ENCODE measurements at places on chromosomes 6 and 20.

DNA sequence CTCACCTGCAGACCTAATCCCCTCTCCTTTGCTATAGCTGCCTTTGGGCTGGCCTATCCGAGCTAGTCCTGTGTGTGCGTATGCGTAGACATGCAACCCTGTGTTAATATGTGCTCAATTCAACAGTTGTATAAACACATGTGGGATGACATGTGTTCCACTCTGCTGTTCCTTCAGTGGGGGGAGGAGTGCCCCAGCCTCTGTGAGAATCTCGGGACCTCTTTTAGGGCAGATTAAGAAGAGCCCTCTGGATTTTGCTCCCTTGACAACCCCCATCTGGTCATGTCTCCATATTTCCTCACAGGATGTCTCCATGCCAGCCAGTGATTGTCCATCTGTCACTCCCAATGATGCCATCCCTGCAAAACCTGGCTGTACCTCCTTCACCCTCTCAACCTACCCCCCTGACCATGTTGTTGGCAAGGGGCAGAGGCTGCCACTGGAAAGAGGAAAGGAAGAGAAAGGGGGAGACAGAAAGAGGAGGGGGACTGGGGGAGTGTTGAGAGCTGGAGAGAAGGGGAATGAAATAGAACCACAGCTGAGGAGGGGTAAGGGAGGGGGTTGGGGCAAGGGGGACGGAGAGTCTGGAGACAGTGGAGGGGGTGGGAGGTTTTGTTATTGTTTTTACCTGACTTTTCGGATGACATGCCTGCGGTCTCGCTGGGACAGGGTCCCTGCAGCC lies 417 bp downstream of the PRRT1 start:
- DNase-seq, result no peak

GRCh38 chr6:82085701-82086100 lies 161.8 kb downstream of the IBTK start:
- no peak for DNase-seq

DNA sequence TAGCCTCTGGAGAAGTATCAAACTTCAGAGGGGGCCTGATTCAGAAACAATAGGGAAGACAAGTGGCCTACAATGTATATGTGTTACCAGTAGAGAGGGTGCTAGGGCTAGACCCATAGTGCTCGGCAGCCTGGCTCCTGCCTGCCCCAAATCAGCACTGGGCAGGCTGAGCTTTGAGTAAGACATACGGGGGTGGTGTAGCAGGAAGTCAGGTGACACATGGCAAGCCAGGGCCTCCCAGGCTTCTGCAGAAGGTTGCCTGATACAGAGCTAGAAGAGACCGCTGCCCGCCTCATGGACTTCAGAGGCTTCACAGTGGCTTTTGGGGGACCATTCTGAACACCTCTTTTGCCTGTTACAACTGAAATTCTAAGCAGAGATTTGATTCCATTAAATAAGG lies 43.4 kb downstream of the RALY start:
- DNase-seq, result peak; percentile 56

- DNase-seq, result no peak
These were observed 7.4 kb downstream of the PERP start for GRCh38 chr6:138099832-138100231.

- DNase-seq, result no peak
These were observed 147.1 kb downstream of the LRFN2 start for GRCh38 chr6:40440053-40440452.

DNA sequence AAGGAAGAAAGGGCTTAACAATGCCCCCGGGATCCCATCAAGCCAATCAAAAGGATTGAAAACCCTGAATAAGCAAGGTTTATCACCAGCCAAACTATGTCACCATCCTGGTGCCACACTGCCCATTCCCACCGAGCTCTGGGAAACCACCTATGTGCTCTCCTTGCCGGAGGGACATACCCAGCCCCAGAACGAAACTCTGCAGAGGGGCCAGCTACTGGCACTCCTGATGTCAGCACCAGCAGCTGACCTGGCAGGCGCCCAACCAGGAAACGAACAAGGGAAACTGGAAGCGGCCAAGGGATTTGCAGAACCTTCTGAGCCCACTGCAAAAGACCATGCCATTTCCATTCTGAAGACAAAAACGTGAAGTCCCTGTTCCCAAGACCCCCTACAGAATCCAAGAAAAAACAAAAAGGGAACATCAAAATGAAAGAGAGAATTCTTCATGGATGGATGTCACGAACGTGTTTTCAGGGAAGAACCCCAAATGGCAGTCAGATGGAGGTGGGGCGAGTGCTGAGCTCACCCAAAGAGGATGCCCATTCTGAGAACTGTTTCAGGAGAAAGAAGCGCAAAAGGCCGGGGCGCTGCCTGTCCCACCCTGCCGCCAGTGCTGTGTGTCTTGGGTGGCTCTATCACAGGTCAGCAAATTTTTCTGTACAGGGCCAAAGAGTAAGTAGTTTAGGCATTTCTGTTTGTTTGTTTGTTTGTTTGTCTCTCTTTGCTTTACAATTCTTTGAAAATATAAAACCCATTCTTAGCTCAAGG lies 305.2 kb downstream of the ESR1 start:
- DNase-seq, result no peak

DNA sequence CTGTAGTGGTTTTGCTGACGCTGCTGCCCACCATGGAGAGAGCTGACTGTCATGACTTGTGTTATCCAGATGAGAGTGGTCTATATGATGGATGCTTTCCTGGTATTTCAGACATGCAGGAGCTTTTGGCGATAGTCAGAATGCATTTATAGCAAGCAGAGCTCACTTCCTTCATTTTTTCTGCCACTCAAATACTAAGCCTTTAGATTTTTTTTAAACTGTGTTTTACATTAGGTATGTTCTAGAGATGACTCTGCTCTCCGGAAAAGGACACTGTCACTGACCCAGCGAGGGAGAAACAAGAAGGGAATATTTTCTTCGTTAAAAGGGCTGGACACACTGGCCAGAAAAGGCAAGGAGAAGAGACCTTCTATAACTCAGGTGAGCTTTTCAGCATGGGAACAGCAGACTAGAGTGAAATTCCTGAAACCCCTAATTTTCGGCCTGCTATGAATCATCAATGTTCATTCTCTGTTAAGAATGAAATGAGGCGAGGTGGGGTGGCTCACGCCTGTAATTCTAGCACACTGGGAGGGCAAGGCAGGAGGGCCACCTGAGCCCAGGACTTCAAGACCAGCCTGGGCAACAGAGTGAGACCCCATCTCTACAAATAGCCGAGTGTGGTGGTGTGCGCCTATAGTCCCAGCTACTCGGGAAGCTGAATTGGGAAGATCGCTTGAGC lies 98.6 kb upstream of the CLDN20 start:
- DNase-seq, result no peak

DNA sequence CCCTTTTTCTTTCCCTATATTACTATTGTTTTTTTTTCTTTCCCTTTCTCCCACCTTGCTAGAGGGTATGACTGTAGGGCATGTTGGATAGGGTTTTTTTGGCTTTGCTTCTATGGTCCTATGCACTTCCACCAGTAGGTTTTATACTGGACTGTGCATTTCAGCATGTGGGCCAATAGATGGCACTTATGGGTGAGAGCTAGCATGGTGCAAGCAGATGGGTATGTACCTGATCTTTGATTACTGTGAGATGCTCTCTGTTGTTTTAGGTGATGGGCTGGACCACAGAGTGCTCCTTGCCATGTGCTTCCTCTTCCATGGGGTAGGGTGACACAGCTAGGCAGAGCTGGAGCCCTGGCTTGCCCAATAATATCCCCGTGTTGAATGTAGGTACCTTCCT lies 128.5 kb upstream of the CHD6 start:
- no peak for DNase-seq

GRCh38 chr6:153084393-153084792 lies 46.7 kb downstream of the RGS17 start:
- DNase-seq, result no peak

DNA sequence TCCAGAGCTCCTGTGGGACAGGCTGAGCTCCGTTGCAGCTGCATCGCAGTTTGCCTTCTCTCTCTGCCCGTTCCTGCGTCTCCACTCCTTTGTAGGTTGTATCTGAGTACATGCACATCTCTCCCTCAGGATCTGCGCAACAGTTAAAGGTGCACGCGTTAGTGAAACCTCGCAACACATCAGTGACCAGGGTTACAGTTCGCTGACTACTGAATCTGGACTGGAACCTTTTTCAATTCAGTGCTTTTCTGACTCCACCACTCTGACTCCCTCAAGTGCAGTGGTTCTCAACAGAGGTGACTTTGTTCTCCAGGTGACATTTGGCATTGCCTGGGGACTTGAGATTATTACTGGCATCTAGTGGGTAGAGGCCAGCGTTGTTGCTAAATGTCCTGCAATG lies 44.0 kb downstream of the UST start:
- DNase-seq, result no peak

DNA sequence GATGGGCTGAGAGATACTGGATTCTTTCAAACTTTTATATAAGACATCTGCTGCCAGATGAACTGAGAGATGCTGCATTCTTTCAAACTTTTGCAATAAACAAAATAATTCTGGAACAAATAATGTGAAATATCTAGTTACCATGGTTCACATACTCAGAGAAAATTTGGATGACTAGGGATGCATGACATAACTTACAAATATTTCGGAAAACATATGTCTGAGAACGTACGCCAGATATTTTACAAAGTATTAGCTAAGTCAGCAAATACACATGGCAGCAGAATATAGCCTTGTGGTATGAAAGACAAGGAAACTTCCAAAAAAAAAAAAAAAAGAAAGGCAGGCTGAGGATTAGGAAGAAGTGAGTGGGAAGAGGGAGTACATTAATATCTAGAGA lies 113.3 kb upstream of the TRAF3IP2 start:
- DNase-seq, result no peak

- no peak for DNase-seq
These were observed 112.2 kb upstream of the PDE7B start for GRCh38 chr6:135739288-135739687.

DNA sequence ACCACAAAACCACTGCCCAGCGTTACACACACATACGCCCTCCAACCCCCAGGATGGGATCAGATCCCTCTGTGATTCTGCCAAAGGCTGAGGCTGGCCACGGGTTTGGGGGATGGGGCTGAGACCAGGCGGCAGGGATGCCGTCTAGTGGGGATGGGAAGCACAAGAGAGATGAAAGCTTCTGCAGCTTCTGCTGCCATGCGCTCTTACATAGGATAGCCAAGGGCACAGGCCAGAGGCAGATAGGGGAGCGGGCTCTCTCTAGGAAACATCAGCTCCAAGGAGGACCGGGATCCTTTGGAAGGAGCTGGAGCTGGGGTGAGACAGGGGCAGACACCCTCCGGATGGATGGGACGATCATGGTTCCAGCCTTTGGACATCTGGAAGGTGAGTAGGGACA lies 18.7 kb upstream of the RIN2 start:
- DNase-seq, result no peak

DNA sequence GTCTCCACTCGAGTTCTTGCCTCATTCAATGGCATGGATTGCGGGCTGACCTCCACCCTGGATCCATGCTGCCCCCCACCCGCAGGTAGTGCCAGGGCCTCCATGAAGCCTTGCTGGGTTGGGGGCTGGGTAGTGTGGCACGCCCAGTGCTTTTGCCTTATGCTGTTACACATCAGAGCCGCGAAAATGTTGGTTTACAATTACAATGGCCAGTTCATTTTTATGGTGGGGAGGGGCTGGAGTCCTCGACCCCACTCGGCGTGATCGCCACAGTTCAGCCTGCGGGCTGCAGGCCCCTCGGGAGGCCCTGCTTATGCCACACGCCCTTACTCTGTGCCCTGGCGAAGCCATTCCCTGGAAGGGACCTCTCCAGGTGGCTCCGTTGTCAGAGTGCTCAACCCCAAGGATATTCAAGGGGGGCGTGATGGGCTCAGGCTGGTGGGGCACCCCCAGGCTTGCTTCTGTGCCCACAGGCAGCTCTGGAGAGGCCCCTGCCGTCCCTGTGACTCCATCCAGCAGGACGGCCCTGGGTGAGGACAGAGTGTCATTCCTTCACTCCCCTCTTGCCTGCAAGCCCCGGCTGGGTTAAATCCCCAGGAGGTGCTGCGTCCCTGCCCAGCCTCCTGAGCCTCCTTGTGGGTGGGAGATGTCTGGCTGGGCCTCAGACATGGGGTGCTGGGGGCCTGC lies 14.8 kb downstream of the ITPA start:
- DNase-seq, result no peak

GRCh38 chr20:56859801-56860261 lies 230.7 kb downstream of the TFAP2C start:
- no peak for DNase-seq

DNA sequence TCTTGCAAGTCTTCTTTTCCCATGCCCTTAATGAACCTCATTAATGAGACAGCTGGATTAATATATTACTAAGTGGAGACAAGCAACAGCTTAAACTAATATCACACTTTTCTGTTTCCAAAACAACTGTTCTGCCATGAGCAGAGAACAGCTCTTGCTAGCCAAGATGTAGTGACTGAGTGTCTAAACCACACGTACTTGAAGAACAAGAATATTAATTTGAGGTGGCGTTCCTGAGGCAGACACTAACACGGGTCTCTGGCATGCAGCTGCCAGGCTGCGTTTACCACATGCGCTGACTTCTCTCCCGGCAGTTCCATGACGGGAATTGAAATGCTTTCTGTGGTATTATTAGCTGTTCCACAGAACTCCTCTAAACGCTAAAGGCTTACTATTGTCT lies 80.6 kb downstream of the FNDC1 start:
- no peak for DNase-seq

DNA sequence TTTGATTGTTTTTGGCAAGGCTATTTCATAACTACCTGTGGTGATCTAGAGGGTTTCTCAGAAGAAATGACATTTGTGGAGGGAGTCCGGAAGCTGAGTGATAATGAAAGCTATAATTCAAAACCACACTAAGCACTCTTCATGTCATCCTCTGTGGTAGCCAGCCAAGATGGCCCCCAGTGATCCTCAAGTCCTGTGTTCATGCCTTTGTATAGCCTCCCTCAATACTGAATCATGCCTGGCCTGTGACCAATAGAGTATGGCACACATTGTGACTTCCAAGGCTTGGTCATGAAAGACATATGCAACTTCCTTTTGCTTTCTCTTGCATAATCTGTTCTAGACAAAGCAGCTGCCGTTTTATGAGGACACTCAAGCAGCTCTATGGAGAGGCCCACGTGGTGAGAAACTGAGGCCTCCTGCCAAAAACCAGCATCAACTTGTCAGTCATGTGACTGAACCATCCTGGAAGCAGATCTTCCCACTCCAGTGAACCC lies 12.8 kb upstream of the DNAAF9 start:
- peak; percentile 48 for DNase-seq

GRCh38 chr6:135600931-135601330 lies 103.4 kb upstream of the AHI1 start:
- no peak for DNase-seq

GRCh38 chr20:33154252-33154651 lies 13.7 kb upstream of the BPIFA2 start:
- DNase-seq, result no peak

DNA sequence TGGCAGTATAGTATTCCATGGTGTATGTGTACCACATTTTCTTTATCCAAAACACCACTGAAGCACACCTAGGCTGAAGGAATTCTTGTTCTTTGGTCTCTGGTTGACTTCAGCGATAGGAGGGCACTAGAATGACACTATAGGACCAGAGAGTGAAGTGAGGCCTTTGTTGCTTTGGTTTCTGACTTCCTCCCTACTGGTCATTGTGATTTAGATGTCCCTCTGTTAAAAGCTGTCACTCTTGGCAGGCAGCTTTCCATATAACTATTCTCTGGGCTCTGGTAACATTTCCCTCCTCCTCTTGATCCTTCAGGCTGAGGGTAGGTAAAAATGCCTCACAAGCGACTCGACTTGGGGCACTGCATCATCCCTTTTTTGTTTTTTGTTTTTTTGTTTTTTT lies 236.3 kb downstream of the MAFB start:
- no peak for DNase-seq

Measured in stimulated activated naive CD8-positive, alpha-beta T cell treated with anti-CD3 and anti-CD28 coated beads, Interleukin-15, Interleukin-2, amounts not matched to agents 100 U/mL and 50 U/mL, for 24 hours (primary cell).